ENCODE measurements at places on chromosomes 5 and 9.

- DNase-seq = no peak
Measured at GRCh38 chr9:131997779-131998178, 81.9 kb downstream of the MED27 start.

- peak; percentile 15 for DNase-seq
Measured at GRCh38 chr9:134165357-134166315, 1.3 kb upstream of the RNU6ATAC start.

- no peak for DNase-seq
Measured at GRCh38 chr9:116691607-116692006, 4.5 kb downstream of the TRIM32 start.

DNA sequence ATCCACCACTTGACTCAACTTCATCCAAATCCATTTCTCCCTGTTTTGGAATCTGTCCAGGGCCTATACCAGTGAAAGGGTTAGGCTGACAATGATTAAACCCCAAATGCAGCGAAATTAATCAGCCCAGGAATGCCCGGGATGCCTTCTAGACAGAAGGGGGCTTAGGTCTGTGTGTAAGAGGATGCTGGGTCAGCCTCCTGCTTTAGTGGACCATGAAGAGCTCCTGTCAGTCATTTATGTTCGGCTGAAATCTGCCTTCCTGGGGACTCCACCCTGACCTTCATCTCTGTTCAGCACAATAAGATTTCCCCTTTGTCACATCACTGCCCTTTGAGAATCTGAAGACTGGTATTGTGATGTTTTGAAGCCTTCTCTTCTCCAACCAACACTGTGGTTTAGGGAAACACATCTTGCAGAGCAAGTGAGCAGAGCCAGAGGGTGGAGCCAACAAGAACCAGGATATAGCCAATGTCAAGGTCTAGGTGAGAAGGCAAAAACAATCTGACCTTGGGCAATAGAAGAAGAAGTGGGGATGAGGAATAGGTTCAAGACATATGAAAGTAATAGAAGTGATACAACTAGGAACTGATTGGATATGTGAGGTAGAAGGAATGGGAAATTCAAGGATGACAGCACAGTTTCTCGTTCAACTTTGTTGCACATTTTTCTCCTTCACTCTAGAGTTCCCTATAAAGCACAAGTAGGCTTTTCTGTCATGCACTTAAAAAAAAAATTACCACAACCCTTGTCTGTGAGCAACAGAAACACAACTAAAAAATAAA, 234.4 kb downstream of the ARHGAP26 start:
- no peak for DNase-seq

GRCh38 chr5:75235711-75236110, 967 bp downstream of the ANKRD31 start:
- no peak for DNase-seq

GRCh38 chr9:33187519-33188218, 20.5 kb upstream of the B4GALT1 start:
- DNase-seq = no peak

- DNase-seq = no peak
Measured at GRCh38 chr5:50564558-50564957, 101.9 kb upstream of the PARP8 start.

DNA sequence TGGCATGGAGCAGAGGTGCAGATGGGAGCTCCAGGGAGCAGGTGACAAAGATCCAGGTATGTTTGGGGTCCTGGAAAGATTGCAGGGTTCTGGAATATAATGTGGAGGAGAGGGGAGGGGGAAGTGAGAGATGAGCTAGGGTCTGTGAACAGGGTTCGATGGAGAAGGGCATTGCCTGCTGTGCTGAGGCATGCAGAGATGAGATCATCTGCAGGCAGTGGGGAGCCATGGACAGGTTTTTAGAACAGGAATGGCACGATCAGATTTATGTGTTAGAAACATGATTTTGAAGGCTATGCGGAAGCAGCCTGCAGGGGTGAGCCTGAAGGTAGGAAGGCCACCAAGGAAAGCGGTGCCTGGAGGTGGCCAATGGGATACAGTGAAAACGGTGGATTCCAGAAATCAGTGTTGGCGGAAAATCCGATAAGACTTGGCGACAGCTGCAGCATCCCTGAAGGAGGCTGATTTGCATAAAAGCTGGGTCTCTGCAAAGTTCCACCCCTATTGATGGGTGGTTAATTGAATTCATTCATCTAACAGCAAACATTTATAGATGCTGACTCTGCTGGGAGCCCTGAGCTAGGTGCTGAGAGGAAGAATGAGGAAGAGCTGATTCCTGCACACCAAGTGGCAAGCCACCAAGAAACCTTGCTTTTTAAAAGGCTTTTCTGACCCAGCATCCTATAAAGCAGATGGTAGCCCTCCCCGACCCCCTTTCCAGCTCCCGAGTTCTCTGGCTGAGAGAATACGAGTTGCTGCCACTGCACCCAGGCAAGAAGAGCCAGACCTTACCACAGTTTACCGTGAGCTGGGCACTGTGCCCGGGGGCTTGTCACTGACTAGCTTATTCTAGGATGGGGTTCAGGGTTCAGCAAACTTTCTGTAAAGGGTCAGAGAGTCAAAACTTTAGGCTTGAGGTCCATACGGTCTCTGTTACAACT, 139.2 kb upstream of the SMIM23 start:
- DNase-seq = no peak

- DNase-seq = no peak
Measured at GRCh38 chr9:98002808-98003207, 19.7 kb downstream of the ANP32B start.

DNA sequence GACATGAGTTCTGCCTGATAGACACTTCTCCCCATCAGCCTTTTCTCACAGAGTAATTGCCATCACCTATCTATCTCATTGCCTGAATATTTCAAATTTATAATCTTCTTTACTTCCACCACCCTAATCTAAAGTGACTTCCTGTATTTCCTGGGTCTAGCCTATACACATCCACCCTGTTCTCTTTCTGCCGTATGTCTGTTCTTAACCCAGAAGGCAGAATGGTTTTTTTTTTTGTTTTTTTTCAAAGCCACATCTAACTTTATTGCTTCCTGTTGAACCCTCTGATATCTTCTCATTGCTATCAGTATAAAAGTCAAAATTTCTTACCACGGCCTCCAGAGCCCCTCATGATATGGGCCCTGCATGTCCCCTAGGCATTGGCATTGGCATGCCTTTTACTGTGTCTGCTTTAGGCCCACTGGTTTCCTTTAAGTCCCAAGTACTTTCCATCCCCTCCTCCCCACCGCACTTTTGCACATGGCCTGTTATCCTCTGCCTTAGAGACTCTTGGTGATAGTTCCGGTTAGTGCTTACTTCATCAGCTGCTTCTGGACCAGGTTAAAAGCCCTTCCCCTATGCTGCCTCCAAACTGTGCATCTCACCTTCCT, 159.9 kb downstream of the MAN2A1 start:
- DNase-seq = no peak

DNA sequence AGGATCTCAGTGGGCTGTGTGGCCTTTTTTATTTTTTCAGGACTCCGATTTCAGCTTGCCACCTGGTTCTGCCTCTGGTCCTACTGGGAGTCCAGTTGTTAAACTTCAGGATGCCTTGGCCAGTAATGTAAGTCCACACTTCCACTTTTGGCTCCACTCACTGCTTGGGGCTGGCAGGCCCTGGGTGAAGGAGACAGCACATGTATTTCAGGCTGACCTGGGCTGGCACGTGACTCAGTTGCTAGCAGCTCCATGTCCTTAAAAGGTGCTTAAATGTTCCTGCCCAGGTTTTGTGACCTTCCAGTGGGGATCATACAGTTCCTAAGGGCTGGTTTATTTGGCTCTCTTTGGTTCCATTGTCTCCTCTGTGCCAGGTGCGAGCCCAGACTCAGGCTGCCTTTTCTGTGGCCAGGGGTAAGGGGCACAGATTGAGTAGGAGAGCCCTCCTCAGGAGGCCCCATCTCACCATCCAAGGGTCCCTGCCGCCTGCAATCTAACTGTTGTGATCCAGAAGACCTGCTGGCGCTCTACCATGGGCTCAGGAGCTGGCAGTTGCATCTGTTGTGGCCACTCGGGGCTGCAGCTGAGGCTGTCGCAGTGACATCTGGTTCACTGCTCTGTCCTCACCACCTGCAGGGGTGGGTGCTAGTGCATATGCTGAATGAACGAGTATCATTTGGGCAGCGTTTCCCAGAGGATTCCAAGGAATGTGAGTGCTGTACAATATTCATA, 19.2 kb upstream of the POMT1 start:
- DNase-seq = no peak

- DNase-seq = no peak
Measured at GRCh38 chr5:93399675-93400074, 181.3 kb downstream of the NR2F1-AS1 start.

DNA sequence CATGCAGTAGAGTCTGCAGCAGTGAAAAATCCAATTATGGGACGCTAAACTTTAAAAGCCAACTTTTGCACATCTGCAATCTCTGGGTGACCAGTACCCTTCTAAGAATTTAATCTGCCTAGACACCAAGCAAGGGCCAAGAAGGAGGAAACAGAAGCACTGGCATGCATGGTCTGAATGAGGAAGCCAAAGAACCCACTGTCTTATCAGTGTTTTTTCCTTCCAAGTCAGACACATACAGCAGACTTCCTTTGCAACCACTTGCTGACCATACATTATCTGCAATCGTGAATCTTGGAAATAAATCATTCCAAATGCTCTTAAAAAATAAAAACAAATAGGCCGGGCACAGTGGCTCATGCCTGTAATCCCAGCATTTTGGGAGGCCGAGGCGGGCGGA, 65.9 kb downstream of the DEPDC1B start:
- no peak for DNase-seq

DNA sequence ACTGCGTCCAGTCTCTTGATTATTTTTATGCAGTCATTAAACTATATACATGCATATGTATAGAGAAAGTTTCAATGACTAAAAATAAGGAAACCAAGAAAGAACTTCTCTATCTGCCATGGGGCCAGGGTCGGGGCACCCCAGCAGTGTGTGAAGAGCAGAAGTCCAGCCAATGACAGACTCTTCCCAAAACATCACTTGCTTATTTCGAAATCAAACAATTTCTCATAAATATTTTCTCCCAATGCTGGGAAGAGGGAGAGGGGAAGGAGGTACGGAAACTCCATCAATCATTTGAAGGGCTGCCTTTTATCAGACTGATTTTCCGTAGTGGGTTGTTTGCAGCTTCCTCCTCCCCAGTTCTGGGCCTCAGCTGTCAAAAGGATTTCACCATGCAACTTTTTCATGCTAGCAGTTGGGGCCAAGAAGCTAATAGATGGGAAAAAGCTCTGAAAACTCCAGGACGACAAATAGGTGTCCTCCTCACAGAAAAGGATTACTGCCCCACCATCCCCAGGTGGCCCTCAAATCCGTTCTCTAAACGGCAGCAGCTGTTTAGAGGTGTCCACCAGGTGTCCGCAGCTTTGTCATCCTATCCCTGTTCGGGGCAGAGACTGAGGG, 617 bp upstream of the FPGS start:
- DNase-seq = no peak

GRCh38 chr9:136611119-136611518, 51.6 kb upstream of the EGFL7 start:
- no peak for DNase-seq

GRCh38 chr9:91006046-91006445, 204.4 kb downstream of the SYK start:
- DNase-seq = no peak

DNA sequence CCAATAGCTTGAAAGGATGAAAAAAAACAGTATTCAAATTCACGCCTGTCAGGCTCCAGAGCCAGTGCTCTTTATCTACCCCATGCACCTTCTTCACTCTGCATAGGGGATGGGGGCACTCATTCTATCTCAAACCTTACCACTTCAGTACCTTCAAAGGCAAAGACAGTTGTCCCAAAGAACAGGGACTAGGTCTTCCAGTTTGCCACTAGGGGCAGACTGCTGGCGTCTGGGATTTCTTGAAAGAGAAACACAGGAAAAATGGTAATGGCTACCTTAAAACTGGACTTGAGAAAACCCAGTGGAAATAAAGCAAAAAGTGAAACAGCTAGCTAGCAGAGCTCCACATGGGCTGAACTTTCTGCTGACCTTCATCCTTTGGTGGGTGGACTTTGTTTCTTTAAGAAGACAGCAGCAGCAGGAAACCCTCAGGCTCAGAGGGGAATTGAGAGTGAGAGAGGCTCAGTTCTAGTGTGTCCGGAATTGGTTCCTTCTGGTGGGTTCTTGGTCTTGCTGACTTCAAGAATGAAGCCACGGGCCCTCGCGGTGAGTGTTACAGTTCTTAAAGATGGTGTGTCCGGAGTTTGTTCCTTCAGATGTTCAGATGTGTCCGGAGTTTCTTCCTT, 41.0 kb upstream of the SLC36A1 start:
- no peak for DNase-seq

- no peak for DNase-seq
Measured at GRCh38 chr5:56476487-56476856, 243.3 kb upstream of the ANKRD55 start.

DNA sequence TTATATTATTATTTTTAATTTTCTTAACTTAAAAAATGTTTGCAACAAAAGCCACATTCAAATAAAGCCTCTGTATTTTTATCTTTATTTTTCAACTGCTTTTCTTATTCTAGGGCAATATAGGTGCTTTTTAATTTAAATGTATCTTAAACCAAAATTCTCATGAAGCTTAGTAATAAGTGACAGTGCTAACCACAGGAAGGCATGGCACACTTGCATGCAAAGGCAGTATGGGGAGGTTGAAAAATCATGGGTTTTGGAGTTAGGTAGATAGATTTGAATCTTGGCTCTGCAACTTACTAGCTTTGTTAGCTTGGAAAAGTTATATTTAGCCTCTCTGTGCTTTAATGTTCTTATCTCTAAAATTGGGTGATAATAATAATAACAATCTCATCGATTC, 458.0 kb downstream of the DMAC1 start:
- DNase-seq = no peak

DNA sequence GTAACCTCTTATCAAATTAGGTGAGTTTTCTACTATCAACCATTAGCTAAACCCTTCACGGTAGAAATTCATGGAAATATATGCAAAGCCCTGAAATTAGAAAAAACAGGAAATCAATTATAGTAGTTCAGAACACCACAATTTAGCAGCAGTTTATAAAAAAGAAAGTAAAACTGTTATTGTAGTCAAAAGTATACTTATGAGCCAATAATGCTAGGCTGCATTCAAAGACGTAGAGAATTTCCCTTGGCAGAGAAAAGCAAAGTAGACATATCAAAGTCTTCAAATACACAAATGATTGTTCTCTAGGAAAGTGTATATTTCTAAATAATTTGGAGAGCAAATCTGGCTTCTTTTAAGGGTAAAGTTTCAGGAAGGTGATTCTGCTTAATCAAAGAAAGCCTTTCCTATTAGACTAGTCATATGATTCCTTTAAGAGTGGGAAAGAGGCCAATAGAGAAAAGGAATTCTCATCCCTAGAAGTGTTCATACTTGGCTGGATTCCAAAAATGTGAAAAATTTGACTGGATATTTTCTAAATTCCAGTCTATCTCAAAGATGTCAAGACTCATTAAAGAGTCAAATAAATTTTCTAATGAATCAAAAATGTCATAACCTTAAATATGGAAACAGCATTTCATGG, 185.5 kb downstream of the SMC2 start:
- no peak for DNase-seq

Data from stimulated activated CD4-positive, alpha-beta T cell treated with anti-CD3 and anti-CD28 coated beads, Interleukin-1b, Interleukin-23, amount 100 ng/mL, for 24 hours (primary cell).